ENCODE measurements at places on chromosomes 5 and 9.

DNA sequence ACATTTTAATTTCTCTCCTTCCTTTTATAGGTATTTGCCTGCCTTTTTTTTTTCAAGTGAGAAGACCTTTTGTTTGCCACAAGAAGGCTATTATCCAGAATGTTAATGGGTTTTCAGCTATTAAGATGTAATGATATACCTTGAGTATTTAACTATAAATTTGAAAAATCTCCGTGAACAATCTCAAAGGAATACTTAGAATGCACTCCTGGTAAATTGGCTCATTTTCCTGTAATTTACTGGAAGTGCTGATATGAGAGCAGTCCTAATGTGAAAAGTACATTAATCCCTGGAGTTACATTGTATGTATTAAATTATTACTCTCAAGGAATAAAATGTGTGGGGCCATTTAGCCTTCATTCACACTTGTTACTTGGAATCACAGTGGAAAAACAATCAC lies 32.4 kb downstream of the AOPEP start:
- no peak for DNase-seq

- DNase-seq = no peak
These were observed 102.5 kb downstream of the SREK1 start for GRCh38 chr5:66246608-66247007.

DNA sequence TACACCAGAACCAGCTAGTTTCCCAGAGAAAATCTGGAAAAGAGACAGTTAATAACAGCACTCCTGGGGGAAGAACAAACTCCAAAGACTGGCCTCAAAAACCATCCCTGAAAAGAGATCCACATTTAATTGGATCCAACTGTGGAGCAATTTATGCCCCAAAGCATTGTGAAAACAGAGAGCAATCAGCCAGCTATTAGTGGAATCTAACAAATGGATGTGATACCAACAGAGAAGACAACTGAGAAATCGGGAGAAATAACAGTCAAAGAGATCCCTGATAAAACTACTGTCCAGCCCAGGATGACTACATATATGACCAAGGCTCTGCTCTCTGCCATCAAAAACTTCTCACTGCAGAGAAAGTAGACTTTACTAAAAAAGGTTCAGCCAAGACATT lies 40.5 kb upstream of the TRIO start:
- DNase-seq = no peak

- no peak for DNase-seq
These were observed 291.1 kb downstream of the MLLT3 start for GRCh38 chr9:20331095-20331685.

- no peak for DNase-seq
These were observed 19.3 kb downstream of the PTPN3 start for GRCh38 chr9:109478665-109479380.

- DNase-seq = no peak
These were observed 251.8 kb upstream of the POU5F2 start for GRCh38 chr5:93993161-93993560.

- DNase-seq = no peak
These were observed 27.9 kb downstream of the FBXW11 start for GRCh38 chr5:171978519-171978918.
